ENCODE measurements at places on chromosomes 1 and 21.

- no peak for DNase-seq
Measured at GRCh38 chr1:112625696-112626095, 6.1 kb downstream of the CAPZA1 start.

- no peak for DNase-seq
Measured at GRCh38 chr1:22651941-22652856, 837 bp upstream of the C1QB start.

DNA sequence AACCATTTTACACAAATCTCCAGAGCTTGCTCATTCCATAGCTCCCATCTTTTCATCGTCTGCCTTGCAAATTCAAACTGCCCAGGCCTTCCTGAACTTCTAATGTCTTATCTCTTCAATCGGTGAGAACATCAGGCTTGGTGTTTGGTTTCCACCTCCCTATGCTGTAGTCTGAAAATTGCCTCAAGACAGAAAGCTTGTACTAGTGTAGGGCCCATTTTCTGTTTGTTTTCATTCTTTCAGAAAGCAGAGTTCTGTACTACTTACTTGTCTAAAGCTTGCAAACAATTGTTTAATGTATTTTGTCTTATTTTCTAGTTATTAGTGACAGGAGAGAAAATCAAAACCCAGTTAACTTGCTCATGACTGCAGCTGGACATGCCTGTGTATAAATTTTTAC lies 16.8 kb downstream of the HOOK1 start:
- no peak for DNase-seq

DNA sequence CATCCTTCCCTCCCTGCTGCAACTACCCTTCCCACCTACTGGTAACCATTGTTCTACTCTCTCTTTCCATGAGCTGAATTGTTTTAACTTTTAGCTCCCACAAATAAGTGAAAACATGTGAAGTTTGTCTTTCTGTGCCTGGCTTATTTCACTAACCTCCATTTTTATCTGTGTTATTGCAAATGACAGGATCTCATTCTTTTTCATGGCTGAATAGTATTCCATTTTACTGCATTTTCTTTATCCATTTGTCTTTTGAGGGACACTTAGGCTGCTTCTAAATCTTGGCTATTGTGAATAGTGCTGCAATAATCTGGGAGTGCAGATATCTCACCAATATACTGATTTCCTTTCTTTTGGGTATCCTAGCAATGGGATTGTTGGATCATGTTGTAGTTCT lies 80.6 kb downstream of the NOS1AP start:
- DNase-seq, result no peak

GRCh38 chr1:204959374-204959773 lies 83.6 kb upstream of the CNTN2 start:
- no peak for DNase-seq

DNA sequence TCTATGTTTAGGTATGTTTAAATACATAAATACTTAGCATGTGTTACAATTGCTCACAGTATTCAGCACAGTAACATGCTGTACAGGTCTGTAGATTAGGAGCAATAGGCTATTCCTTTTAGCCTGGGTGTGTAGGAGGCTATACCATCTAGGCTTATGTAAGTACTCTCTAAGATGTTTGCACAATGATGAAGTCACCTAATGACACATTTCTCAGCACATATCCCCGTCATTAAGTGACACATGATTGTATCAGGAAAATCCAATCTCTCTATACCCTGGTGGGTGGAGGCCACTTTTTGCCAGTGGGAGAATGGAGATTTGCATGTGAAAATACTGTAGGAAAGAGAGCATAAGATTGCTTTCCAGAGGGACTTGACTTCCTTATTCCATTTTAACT lies 5.5 kb upstream of the TEDDM1 start:
- no peak for DNase-seq

GRCh38 chr1:156704930-156705320 lies 458 bp downstream of the CRABP2 start:
- DNase-seq, result no peak
